H1 (cell line): ENCODE measurements at places on chromosomes 5 and 9. TPM values are rescaled to one million over a fixed set of nuclear protein-coding genes. Genes with fewer than 3 reads are reported as not detected.

The IFNA2 gene
- not detected in 2 replicates for total RNA-seq

GRCh38 chr9:20343325-20343724 is 279.0 kb downstream of the MLLT3 start:
- no peak for DNase-seq

The ZNF462 gene
- 154 and 163 TPM in 2 replicates for total RNA-seq

- no peak for DNase-seq
These were observed 161.8 kb downstream of the PBX3 start for GRCh38 chr9:125908966-125909365.

GRCh38 chr5:166245556-166245955 is 2045.9 kb upstream of the WWC1 start:
- DNase-seq = no peak

- DNase-seq = no peak
These were observed 23.0 kb upstream of the SLC6A3 start for GRCh38 chr5:1468247-1468612.

The ARAP3 gene
- 45.7 and 48.6 TPM in 2 replicates for total RNA-seq

GRCh38 chr5:100828071-100828897 is 74.8 kb downstream of the ST8SIA4 start:
- DNase-seq = no peak
